NCI-H2081 treated with DMSO at 0.1 percent for 48 hours (cell line): ENCODE measurements at places on chromosomes 2 and 18.

DNA sequence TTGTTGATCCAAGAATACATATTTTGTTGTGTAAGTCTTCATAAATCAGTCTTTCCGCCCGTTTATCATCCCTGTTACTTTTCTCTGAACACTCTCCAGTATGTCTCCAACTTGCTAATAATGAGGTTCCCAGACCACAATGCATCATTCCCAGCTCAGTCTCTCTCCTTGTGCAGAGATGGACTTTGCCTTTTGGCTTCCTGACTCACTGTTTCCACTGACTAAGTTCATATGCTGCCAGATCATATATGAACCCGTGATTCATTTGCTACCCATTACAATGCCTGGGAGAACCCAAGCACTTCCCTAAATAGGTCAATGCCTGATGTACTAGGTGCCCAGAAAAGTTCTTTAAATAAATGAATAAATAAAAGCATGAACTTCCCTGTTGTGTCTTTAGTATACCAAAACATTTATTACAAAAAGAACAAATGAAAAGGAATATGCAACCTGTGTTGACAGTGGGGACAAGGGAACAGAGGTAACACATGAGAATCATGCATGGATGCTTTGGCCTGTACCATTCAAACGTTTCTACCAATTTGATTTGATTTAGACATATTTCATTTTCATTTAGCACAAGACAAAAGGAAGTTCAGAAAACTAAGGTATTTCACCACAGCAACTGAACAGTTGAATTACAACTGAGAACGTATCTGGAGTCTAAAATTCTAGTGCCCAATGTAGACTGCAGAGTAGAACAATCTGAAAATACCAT lies 215.4 kb upstream of the HNRNPA3 start:
- DNase-seq = no peak

DNA sequence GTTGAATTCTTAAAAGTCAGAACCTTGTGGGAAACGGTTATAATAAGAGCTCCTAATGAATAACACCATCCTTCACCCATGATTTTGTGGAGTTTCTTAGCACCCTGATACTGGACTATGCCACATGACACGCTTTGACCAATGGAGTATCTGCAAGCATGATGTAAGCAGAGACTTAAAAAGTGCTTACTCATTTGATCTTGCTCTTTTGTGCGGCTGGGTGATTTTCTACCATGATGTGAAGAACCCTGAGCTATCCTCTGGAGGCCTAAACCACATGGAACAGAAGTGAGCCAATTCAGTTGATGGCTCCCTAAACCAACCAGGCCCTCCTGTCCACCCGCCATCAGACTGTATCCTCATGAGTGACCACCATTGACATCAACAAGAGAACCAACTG lies 70.9 kb downstream of the TCF4 start:
- no peak for DNase-seq

DNA sequence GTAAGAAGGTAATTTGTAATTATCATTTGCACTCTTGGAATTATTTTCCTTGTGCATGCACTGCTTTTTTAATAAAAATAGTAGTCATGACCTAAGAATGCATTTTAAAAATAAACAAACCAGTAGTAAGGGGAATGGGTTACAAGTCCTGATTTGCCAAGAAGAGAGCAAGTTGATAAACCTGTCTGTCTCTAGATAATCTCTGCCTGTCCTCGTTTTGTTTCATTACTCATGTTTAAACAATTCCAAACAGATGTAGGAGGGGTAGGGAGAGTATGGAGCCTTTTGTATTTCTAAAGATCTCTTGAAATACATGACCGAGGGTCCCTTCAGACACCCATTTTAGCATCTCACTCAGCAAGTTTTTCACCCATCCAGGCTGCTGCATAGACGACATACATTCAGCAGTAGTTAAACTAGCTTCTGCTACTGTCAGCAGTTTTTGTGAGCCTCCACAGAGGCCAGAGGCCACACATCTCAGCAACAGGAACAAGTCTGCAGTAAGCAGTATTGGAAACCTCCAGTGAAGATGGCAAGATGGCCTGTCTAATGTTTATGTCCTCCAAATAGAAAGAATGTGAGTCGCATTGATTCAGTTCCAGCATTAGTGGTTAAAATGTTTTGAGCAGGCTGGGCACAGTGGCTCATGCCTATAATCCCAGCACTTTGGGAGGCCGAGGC lies 2.3 kb upstream of the EXOC6B start:
- no peak for DNase-seq

DNA sequence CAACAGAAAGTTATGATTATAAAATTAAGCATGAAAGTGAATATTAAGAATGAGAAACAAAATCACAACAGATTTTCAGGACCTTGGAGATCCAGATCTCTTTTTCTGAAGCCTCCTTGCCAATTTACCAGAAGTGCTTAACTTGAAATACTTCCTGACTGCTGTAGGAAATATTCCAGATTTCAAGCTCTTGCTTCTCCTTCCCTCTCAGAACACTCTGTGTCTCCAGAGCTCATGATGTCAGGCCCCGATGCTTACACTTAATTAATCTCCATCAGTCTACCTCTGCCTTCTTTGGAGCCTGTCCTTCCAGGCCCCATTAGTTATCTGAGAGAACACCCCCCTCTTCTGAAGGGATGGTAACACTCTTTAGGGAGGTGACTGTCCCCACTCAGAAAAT lies 20.7 kb upstream of the NT5C1B start:
- DNase-seq = no peak

DNA sequence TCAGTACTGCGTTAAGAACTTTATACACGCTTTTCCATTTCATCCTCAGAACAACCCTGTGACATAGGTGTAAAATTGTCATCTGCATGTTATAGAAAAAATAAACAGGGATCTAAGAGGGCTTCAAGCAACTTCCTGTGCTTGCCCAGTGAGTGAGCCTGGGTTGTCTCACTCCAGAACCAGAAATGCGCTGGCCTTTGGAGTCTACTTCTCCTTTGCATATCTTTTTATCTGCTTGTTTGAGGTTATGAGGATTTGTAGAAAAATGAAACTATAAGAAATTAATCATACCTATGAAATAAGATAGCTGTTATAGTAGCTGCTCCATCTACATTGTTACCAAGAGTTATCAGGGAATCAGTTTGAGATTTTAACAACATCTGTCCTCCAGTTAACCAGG lies 55.3 kb upstream of the CABYR start:
- DNase-seq = no peak

- DNase-seq = no peak
Observed at GRCh38 chr2:65121-65520, 18.8 kb upstream of the FAM110C start.

DNA sequence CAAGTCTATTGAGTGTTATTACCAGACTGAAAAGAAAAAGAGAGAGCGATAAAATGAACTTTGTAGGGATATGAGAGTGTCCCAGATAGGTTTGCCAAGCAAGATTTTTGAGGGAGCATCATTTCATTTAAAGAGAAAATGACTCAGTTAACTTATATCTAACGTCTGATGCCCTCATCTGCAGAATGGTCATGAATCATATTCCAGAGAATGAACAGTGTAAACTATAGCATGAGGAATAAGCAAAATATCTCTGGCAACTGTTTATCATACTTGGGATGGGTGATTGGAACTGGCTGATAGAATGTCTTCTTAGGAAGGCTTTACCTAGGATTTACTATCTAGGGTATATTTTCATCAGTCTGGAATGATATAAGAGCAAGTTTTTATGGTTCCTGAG lies 289.4 kb downstream of the CMPK2 start:
- DNase-seq = no peak

DNA sequence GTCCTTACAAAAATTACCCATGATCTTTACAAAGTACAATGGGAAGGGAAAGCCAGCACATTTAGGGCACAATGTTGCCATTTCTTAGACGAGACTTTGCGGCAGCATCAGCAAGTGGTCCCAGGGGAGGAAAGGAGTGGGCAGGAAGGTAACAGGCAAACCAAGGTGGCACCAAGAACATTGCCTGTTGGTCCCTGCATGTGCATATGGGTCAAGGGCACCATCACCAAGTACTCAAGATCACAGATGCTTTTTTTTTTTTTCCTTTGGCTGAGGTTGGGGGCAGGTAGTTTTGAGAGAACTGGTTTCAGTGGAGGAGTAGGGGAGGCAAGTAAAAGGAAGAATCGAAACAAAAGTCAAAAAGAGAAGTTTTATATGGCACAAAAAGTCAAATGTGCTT lies 752 bp upstream of the CYTIP start:
- DNase-seq = no peak

- no peak for DNase-seq
Observed at GRCh38 chr18:8773980-8774379, 68.6 kb downstream of the MTCL1 start.

DNA sequence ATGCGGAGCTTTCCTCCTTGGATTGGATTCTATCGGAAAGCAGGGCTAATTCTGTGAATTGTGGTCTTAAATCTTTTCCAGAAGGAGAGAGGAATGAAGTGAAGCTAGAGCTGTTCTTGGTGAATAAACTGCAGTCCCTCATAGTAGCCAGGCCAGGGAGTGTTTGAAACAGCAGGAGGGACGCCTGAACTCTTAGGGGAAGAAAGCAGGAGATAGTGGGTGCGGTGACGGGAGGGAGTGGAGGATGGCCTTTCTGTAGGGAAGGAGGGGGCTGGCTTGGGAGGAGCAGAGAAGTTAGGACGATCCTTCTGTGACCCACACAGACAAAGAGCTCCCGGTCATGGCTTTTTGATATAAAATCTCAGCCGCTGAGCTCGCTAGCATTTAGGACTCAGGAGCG lies 47.5 kb upstream of the KCNF1 start:
- no peak for DNase-seq

DNA sequence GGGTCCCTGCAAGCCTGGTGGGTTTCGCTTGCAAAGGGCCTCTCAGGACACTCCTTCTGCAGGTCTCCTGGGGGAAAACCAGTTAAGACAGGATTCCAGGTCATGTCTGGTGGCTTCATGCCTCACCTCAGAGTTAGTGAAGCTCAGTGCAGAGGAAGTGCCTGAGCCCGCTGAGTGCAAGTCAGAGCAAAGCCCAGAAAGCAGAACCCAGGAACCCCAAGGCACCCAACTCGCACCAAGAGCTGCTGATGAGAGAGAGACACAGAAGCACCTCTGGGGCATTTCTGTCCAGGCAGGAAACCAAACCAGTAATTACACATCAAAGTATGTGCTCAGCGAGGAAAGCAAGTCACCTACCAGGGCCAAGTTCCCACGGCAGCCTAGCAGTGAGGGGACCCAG lies 78.4 kb downstream of the ARHGEF4 start:
- no peak for DNase-seq

GRCh38 chr2:70094978-70095719 lies 7.9 kb downstream of the PCBP1 start:
- DNase-seq = no peak
